Hematopoietic multipotent progenitor cell treated with erythropoietin and hydrocortisone succinate and interleukin-3 and kit ligand, for 6 days (in vitro differentiated cells): ENCODE measurements at places on chromosomes 5 and 9.

DNA sequence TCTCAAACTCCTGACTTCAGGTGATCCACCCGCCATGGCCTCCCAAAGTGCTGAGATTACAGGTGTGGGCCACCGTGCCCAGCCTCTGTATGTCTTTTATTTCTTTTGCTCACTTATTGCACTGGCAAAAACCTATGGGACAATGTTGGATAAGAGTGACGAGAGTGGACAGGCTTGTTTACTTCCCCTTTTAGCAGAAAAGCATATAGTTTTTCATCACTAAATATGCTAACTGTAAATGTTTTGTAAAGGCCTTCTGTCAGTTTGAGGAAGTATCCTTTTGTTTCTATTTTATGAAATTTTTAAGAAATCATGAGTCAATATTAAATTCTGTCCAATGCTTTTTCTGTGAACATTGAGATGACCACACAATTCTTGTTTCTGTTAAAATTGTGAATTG lies 103.3 kb downstream of the AUH start:
- DNase-seq: peak; percentile 36

GRCh38 chr5:36755920-36756488 lies 120.6 kb upstream of the NIPBL start:
- DNase-seq: no peak

DNA sequence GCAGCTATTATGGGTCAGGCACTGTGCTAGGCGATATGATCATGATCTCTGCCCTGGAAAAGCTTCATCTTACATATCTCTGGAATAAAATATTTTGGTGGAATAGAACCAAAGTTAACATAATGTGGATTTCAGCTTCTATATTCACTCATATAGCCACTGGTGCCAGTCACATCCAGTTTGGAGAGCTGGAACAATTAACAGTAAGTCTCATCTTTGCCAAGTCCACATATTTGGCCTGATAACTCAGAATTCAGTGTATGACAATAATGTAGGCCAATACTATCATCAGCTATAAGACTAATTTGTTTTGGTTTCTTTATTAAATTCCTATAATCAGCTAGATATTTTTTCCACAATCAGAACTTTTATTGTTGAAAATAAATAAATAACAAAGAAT lies 5.9 kb upstream of the FAM13B start:
- no peak for DNase-seq

GRCh38 chr5:33937707-33938506 lies 1.7 kb downstream of the RXFP3 start:
- no peak for DNase-seq

- DNase-seq: no peak
Observed at GRCh38 chr5:129746876-129747275, 1.0 kb upstream of the MINAR2 start.

- DNase-seq: no peak
Observed at GRCh38 chr9:26504057-26504456, 388.5 kb downstream of the CAAP1 start.

GRCh38 chr5:73436535-73437100 lies 12.0 kb downstream of the FOXD1 start:
- no peak for DNase-seq

- DNase-seq: no peak
Observed at GRCh38 chr5:35331956-35332950, 102.0 kb upstream of the PRLR start.

DNA sequence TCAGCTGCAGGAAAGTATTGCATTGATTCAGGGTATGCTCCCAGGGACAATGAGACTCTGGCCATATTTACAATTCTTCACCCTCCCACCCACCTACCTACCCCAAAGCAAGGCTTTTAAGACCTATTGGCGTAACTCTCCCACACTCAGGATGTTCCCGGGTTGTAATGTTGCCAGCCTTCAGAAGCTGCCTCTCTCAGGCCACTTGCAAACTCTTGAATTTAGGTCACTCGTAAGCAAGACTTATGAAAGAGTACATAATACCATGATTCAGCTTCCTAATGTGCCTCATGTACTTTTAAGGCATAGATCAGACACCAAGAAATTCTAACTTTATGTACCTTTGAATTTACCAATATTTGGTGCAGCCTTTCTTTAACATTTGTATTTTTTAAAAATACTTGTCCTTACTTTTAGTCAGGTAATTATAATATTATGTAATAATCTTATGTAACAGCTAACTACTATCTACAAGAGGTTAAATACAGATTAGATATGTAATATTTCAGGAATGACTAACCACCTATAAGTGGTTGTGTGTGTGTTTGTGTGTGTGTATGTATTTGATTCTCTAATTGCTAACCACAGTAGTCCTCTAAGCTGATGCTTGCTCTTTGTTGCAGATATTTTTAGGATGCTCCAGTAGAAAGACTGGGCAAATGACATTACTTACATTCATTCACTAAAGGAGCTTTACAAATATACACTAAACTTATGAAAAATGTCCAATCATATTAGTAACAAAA lies 630.5 kb upstream of the MEF2C start:
- DNase-seq: no peak

DNA sequence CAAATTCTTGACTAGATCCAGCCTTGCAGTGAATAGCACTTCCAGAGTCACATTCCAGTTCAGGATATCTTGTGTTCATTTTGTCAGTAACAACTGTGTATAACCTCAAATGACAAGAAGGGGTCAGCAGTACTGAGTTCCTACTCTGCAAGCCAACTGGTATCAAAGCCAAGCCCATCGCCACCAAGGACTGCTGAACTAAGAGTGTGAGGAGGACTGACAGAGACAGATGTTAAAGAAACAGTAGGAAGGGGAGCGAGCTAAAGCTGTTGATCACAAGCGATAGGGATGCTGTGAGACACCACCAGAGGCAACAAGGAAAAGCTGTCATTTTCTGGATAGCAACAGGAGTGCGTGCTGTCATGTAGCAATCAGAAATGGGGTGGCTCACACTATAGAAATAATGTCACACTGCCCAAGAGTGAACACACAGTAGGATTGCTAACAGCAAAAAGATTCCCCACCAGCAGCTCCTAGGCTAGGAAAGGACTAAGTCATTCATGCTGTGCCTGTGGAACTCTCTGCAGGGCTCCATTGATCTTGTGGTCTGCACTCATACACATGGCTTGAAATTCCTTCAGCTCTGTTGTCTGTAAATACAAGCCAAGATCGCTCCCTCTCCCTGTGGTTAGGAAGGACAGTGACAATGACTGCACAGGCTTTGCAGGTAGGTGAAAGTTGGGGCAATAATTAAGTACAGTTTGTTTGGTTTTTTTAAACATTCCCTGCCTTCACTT lies 658.6 kb downstream of the NR2F1-AS1 start:
- no peak for DNase-seq

GRCh38 chr5:177446200-177447065 lies at the start of gene PRR7:
TSS of gene PRR7 (plus strand) at chr5:177446814. CDS start at chr5:177455068, 8,254 bp downstream.
- peak; percentile 72 for DNase-seq

DNA sequence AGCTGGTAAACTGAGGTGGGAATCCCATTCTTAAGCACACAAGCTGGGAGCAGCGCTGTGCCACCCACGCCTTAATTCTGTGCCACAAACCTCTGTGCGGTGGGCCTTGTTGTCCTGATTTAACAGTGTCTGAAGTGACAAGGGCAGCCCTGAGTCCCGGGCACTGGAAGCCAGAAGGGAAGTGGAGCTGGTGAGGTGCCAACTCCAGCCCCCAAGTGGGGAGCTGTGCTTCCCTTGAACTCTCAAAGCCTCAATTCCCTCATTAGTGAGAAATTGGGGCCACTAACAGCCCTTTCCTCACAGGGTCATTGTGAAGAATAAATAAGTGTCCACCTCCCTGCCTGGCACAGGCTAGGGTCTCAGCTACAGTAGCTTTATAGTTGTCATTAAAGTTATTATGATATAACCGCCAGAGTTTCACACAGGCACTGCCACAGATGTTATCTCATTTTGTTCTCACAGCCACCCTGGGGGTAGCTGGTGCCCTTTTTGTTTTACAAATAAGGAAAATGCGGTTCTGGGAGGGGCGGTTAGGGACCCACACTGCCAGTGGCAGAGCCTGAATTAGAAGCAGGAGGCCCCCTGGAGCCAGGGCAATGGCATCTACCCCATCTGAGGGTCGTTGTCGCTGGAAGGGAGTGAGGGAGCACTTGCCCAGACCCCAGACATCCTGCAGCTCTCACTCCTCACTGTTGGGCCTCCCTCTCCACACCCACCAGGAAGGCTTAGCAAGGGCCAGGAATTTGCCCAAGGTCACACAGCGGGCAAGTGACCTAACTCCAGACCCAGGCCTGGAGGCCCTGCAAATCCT lies 2.1 kb upstream of the TLX3 start:
- peak; percentile 51 for DNase-seq

DNA sequence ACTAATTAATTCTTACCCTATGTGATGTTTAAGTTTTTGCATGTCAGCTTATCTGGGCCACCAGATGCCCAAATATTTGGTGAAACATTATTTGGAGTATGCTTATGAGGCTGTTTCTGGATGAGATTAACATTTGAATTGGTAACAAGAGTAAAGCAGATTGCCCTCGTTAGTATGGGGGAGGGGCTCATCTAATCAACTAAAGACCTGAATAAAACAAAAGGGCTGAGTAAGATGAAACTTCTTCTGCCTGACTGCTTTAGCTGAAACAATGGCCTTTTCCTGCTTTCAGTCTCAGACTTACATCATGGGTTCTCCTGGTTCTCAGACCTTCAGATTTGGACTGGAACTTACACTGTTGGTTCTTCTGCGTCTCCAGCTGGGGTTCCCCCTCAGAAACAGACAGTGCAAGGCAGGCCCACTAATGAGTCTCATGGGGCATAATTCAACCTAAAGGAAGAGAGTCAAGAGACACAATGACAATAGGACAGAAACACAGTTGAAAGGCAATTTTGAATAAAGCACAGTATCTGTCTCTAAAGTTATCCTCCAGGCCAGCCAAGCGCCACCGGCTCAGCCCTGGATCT lies 288.4 kb downstream of the CAAP1 start:
- no peak for DNase-seq

DNA sequence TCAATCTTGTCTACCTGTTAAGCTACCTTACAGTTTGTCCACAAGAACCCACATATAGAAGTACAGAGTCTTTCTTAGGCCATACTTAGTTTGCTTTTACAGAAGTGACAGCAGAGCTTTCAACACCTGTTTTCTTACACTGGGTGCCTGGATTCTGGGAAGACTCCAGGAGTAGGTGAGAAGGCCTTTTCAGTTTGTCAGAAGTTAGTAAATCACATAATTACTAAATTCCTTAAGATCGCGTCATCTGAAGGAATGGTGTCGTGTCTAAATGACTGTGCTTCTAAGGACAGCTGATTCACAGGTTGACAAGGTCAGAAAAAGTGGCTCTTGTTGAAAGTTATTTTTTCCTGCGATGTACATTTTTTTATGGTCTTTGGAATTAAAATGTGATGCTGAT lies 97.0 kb upstream of the FAM120A start:
- no peak for DNase-seq

DNA sequence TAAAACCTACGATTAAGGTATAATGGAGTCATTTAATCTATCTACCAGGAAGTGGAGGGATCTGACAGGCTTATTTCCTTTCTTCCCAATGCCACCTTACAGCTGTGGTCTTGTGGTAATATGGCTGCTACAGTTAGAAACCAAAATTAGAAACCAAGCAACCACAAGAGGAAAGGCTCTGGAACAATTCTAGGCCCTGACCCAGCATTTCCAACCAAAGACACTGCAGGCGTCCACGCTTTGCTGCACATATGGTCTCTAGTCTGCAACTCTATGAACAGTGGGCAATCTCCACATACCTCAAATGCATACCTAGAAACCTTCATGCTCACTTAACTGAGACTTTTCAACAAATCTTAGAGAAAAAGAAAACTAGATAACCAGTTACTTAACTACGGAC lies 339.1 kb downstream of the NFIB start:
- no peak for DNase-seq

DNA sequence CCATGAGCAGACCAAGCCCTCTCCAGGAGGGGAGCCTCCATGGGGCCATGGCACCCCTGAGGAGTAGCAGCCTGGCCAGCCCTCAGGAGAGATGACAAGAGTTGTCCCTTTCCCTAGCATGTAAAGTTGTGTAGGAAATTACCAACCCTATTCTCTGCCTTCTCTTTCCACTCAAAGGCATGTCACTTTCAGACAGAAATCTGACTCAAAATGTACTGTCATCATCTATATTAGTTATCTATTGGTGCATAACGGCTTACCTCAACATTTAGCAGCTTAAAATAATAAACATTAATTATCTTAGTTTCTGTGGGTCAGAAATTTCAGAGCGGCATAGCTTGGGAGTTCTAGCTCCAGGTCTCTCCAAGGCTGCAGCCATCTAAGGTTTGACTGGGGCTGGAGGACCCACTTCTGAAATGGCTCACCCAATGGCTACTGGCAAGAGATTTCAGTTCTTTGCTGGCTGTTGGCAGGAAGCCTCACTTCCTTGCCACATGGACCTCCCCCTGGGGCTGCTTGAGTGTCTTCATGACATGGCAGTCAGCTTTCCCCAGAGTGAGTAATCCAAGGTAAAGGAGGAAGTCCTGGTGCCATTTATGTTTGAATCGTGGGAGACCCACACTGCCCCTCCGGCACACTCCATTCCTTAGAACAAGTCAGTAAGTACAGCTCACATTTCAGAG lies 632.3 kb downstream of the CCDC171 start:
- no peak for DNase-seq

DNA sequence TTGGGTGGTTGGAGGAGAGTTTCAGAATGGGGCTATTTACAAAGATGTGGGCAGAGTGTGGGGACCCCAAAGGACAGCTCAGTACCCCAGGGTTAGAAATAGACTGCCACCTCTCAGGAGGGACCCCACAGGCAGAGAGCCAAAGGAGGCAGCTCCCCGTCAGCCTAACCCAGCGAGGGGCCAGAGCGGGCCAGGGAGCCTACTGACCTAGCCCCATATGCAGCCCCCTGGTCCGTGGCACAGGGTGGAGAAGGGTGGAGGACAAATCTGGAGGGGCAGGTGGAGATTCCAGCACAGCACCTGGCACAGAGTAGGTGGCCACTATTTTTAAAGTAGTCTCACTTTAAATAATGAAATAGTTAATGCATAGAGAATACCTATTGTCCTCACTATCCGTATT lies 67.2 kb upstream of the ANGPTL2 start:
- no peak for DNase-seq

- DNase-seq: no peak
Observed at GRCh38 chr5:61482980-61483379, 150.9 kb downstream of the ZSWIM6 start.

DNA sequence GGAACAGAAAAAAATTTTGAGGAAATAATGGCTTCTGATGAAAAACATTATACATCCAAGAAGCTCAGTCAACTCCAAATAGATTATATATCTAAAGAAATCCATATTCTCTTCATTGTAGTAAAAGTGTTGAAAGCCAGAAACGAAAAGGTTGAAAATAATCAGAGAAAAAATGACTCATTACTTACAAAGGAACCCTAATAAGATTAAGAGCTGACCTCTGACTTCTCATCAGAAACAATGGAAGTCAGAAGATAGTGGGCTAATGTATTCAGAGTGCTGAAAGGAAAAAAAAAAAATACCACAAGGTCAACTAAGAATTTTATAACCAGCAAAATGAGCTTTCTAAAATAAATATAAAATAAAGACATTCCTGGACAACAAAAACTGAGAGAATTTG lies 60.0 kb downstream of the HSD17B4 start:
- peak; percentile 9 for DNase-seq

GRCh38 chr9:94993821-94994165 lies 267.3 kb downstream of the AOPEP start:
- DNase-seq: no peak

GRCh38 chr9:69876981-69877380 lies 56.4 kb downstream of the CFAP95 start:
- no peak for DNase-seq
